ENCODE measurements at places on chromosomes 3 and 15. TPM values are rescaled to one million over a fixed set of nuclear protein-coding genes. Genes with fewer than 3 reads are reported as not detected.

Gene MKRN2OS
- total RNA-seq = not detected

Gene FBXW12
- not detected for total RNA-seq

Gene SLC30A4
- total RNA-seq = 9.2 TPM

DNA sequence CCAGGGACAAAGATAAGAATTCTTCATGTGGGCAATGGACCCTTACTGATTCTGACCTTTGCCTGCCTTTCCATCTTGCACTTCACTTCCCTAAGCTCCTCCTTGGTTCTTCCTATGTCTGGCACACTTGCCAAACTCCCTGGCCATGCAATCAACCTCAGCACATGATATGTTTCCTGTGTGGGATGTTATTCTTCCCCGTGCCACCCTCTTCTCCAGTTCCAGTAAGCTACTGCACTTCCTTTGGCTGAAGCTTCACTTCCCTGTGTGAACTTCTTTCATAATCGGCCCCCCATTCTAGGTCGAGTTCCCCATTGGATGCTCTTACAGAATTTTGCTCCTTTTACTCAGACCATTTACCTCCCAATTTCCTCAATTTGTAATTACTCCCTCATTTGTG, 10.7 kb upstream of the TASOR start:
- DNase-seq = no peak

DNA sequence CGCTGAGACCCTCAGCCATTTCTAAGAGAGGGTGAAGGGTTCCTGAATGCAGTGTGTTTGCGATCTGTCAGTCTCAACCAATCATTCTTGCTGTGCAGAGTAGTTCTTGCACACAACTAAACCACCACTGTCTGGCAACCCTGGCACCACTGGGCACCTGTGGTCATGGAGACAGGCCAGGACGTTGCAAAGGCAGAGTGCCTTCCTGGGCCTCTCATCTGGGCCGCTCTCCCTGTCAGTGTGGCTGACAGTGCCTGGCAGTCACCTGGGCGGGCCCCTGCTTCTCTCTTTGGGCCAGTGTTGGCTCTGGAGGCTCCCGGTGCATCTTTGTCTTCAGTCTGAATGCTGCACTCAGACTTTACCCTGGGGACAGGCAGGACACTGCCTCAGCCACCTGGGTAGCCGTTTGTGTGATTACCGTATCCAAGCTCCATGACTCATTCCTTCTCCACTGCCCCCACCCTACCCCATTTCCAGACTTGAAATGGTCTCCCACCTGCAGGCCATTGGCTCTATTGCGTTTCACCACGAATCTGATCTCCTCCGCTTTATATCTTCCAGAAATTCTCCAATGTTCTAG, 104.6 kb upstream of the KLF13 start:
- DNase-seq = no peak

Gene DALRD3
- 9.8 TPM for total RNA-seq

DNA sequence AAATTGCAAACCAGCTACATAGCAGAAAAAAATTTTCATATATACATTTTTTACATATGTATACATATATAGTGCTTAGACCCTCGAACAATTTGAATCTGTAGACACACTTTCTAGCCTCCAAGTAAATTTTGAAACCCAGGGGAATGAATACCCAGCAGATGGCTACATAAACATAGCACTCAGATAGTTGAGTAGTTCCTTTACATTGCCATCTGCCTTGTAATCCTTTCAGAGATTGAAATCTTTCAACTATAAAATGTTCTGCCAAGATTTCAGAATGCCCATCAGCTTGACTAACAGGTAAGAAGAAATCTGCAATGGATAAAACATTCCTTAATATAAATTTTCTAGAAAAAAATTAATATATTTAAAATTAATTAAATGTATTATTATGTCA, 1333.5 kb upstream of the CADM2 start:
- no peak for DNase-seq

DNA sequence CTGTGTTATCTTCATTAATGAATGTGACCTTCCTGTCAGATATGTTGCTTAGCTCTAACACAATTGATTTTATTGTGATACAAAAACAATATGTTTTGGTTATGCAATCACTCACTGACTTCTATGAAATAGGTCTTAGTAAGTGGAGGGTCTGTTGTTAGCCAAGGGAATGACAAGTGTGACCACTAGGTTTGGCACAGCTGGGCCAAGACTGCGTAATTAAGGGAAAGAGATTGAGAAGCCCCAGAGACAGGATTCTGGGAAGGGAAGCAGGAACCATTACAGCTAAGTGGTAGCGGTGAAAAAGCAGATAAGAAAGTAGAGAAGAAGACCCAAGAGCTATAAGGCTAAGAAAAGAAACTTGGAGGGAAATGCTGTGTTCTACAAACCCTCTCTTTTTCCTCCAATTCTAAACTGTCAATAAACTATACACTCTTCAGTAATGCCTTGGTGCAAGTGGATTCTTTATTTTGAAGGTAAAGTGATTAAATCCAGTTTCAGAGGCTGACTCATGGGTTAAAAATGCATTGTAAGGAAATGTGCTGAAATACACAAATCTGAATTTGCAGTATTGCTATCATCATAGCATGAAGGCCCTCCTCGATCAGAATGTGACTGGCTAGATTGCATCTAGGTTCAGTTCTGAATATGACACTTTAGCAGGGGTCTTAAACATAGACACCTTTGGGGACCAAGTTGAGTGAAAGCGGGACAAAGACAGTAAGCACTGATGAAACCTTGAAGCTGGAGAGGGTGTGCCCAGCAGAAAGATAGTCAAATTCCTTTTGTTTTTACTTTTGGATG, 26.1 kb downstream of the KCNMB2 start:
- no peak for DNase-seq

Gene SH2D7
- not detected for total RNA-seq

Gene TRIM71
- not detected for total RNA-seq

DNA sequence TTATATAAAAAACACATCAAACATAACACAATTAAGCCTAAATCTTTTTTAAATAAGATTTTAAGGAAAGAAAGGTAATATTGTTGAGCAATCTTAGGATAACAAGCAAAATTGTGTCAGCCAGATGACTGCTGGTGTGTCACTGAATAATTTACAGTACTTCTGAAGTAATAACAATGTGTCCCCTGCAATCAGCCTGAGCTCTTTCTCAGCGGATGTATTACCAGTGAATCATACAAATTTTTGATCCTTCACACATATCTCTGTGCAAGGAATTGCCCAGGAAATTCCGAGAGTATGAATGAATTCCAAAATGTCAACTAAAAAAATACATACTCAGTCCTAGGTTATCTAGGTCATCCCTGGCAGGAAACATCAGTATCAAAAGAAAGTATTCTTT, 76.6 kb upstream of the PTX3 start:
- DNase-seq = no peak

- DNase-seq = no peak
Observed at GRCh38 chr15:49645941-49646340, 25.1 kb downstream of the DTWD1 start.

Gene BCL2A1
- total RNA-seq = 4.5 TPM

Gene CACNA2D3
- 4.0 TPM for total RNA-seq

Gene ZBED2
- not detected for total RNA-seq

DNA sequence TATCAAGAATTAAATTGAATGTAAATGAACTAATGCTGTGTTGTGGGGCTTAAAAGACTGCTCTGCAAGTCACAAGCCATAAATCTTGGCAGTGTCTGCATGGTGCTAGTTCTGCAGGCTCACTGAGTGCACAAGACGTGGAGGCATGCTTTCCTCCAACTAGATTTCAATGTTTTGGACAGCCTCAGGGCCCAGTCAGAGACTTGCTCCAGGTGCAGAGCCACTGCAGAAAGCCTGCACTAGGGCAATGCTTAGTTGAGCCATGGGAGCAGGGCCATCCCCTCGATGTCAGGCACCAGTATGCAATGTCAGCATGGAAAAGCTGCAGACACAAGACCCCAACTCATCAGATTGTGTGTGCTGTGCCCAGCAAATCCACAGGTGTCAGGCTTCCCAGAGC, 234.5 kb upstream of the CDIN1 start:
- DNase-seq = no peak

Gene LINGO1
- total RNA-seq = 2.2 TPM

Gene SAMMSON
- total RNA-seq = 0.33 TPM

DNA sequence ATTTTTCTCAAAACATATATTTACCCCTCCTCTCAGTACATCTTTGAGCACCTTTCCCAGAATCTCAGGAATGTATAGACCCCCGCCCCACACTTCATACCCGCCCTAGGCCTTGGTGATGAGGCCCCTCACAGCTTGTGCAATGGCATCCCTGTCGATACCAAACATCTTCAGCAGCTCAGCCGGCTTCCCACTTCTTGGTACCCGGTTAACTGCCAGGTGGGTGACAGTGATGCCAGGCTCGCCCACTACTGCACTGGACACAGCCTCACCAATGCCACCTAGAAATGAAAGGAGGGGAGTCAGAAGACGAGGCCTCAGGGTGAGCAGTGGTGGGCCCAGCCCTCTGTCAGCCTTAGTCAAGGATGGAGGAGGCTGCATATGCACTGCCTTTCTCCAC, 30.2 kb downstream of the TKT start:
- DNase-seq = peak; percentile 71

GRCh38 chr3:44894485-44894884, 20.1 kb downstream of the TGM4 start:
- no peak for DNase-seq

DNA sequence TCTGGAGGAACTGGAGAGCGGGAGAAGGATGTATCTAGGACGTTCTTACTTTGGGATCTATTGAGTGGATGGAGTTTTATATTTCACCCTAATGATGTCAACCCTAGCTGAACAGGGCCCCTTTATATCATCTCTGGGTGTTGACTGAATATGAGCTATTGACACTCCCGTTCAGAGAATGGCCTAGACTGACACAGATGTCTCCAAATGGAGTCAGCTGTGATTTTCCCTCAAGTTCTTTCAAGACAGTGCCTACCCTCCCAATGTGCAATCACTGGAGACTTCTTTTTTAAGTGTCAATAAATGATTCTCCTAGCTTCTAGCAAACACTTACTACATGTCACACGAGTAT, 63.8 kb downstream of the FRMD4B start:
- DNase-seq = no peak

Gene ATP1B3
- 127 TPM for total RNA-seq

Gene LRRIQ4
- not detected for total RNA-seq

Gene FAM43A
- total RNA-seq = 12.4 TPM

Gene CFAP100
- not detected for total RNA-seq

Gene ERC2
- 0.14 TPM for total RNA-seq

DNA sequence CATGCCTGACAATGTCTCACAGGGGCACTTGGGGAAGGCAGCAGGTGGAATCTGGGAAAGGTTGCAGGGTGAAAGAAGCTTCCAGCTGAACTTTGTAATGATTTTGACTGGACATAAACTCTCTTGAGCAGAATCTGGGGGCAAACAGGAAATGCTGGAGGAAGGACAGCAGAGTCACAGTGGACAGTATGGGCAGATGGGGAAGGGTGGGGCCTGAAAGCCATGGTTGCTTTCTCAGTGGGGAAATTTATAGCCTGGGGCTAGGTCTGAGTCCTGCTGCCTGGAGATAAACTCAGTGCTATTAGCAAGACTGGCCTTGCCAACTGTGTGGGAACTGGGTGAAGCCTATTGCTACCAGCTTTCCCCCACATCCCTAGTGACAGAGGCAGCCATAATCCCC, 203.2 kb downstream of the OSBPL10 start:
- no peak for DNase-seq

GRCh38 chr3:194489736-194490612, 3.2 kb upstream of the ATP13A3 start:
- DNase-seq = no peak

DNA sequence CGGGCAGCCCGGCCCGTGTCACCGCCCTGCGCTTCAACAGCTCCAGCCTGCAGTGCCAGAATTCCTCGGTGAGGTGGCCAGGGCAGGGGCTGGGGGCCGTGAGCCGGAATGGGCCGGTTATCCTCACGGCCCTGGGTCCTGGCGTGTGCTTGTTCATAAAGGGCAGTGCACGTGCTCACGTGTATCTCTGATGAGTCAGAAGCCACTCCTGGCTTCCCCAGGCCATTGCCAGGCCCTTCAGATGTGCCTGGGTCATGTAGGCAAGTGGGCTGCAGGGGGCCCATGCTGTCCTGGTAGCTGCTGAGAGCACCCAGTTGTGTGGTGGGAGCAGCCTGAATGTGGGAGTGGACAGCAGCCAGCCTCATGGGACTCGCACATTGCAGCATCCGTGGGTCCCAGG, 29.2 kb downstream of the PLXNA1 start:
- no peak for DNase-seq

Measured in posterior vena cava (tissue), 2 donors.